ENCODE measurements at places on chromosomes 2 and 18.

GRCh38 chr2:180944372-180944771 is 36.0 kb upstream of the UBE2E3 start:
- DNase-seq = no peak

DNA sequence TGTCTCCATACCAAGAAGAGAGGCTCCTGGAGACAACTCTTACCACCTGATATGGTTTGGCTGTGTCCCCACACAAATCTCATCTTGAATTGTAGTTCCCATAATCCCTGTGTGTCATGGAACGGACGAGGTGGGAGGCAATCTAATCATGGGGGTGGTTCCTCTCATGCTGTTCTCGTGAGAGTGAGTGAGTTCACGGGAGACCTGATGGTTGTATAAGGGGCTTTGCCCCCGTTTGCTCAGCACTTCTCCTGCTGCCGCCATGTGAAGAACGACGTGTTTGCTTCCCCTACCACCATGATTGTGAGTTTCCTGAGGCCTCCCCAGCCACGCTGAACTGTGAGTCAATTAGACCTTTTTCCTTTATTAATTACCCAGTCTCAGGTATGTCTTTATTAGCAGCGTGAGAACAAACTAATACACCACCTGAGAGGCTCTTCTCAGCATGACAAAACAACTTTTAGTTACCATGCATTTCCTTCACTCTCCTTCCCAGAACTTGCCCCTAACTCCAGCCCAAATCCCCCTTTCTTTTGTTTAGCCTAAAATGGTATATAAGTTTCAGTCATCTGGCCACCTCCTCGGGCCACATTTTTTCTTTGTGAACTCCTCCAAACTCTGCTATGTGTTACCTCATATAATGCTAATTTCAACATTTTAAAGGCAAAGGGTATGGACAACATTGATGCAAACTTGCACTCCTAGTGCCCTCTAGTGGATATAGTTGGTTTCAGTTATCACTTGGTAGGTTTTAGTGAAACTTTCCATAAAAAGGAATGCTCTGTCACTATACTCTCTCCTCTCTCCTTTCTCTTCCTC is 58.6 kb upstream of the SLC25A52 start:
- DNase-seq = no peak

DNA sequence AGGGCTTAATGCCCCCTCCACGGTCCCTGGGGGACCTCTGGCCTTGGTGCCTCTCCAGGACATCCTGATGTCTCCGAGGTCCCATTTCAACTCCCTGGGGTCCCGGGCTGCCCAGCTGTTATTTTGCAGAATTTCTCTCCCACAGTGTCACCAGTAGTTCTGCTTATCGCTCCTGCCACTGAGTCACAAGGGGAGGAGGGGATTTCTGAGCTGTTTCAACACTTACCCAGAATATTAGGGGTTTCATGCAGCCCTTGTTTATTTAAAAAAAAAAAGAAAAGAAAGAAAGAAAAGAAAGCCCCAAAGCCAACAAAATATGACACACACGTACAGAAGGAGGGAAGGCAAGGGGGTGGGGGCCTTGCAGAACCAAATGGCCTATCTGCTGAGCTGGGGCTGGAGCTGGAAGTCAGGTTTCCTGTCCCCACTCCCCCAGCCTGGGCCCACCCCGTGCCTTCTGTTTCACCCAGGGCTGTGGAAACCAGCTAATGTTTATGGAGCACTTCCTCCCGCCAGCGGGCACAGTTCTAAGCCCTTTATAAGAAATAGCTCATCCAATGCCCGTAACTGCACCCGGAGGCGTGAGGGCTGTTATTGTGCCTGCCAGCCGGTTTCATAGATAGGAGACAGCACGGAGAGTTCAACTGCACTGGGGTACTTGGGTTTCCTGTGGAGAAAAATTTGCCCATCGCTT is 8.4 kb upstream of the ARID5A start:
- DNase-seq = no peak

DNA sequence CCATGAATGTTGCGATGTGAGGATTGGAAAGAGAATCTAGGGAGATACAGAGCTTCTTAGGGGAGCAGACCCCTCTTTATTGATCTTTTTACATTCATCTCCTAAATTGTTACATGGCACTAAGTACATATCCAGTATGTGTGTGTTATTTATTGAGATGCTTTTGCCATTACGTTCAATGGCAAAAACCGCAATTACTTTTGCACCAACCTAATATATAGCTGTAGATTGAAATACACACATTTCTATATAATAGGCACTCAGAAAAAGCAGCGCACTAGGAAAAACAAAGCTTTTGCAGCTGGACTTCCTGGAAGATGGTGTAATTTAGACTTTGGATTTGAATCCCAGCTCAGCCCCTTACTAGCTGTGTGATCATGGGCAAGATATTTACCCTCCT is 849.4 kb downstream of the SLC4A3 start:
- no peak for DNase-seq

GRCh38 chr2:222410534-222410933 is 13.8 kb upstream of the SGPP2 start:
- DNase-seq = no peak

DNA sequence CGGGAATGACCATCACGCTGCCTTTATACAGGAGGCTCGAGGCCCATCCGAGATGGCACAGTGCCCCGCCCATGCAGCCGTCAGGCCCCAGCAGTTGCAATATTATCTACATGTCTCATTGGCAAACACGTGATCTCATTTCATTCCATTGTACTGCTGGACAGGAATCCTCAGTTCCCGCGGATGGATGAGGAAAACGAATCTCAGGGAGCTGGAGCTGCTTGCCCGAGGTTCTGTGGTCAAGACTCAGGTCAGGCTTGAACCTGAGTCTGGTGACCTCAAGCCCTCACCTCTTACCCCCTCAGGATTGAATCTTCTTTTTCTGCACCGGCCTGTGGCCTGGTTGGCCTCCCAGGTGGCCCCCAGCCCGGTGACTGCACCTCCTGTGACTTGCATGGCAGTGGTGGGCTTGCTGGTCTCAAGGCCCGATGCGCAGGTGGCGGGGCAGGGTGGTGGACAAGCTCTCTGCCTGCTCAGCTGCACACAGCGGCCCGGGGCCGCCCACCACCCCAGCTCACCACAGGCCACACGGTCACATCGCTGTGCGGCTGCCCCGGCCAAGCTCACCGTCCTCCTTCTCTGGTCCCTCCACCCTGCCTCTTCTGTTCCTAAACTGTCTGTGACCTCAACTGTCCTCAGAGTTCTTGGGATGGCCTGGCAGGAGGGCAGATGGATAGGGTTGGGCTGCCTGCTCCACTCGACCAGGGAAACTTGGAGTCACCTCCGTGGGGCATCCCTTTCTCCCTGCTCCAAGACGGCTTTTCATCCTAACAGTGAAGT is 52.0 kb upstream of the HS6ST1 start:
- no peak for DNase-seq

GRCh38 chr2:16760426-16760825 is 94.8 kb upstream of the CYRIA start:
- no peak for DNase-seq

DNA sequence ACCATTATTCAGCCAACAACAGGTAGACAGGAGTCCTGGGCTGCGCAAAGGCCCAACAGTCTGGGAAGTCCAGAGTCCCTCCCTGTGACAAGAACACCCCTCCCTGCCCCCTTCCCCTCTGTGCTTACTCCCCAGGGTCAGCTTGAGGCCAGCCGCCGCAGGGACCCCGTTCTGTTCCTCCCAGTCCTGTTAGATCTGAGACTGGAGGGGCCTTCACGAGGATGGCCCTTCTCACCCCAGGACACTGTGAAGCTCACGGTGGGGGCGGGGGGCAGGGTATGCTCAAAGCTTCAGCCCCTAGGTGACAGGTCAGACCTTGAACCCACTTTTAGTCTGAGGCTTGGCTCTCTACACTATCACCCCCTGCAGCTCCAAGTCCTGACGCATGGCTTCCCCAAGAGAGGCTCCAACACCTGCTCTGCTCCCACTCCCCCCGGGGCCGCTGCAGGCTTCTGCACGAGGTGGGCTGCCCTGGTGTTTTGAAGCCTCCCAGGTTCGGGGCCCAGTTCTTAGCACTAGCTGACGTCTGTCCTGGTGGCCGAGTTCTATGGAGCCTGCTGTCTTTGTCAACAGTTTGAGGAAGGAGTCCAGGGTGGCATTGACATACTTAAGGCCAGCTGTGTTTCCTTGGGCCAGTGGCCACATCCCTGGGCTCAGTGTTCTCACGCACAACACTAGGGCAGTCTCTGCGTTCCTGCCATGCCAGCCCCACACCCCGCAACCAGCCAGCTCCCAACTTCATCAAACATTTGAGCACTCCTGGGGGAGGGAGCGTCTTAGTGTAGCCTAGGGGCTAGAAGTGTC is 37.2 kb upstream of the HPCAL1 start:
- DNase-seq = no peak

DNA sequence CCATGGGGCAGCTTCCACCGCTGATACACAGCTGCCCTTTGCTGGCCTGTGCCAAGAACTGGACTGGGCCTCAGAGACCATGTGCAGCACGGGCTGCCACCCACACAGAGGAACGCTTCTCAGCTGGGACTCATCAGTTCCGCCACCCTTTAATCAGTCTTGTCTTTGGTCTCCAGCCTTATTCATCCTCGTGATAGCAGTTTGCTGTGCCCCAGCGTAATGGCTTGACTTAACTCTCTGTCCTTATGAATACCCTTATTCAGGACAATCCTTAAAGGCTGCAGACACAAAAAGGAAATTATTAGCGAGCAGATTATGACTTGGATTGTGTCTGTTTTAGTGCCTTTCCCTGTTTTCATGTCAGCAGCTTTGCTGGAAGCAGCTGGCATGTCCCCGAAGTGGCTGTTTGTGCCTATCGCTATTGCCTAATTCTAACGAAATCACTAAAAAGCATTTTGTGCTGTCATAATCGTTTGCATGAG is 108.9 kb upstream of the DAPL1 start:
- DNase-seq = no peak

DNA sequence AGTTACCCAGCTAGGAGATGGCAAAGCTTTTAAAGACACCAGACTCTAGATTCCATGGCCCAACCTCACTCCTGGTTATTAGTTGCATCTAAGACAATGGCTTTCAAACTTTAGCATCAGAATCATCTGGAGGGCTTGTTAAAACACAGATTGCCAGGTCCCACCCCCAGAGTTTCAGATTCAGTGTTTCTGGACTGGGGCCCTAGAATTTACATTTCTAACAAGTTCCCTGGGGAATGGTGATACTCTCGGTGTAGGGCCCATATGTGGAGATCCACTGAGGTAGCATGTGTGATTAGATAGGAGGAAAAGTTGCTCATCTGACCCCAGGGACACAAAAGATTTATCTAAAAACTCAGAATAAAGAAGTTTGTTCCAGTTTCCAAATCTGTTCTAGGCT is 14.5 kb upstream of the TTR start:
- DNase-seq = no peak

GRCh38 chr18:25010623-25011374 is 341.2 kb downstream of the ZNF521 start:
- DNase-seq = no peak

GRCh38 chr18:63368611-63369010 is 1.6 kb upstream of the KDSR start:
- DNase-seq = no peak

DNA sequence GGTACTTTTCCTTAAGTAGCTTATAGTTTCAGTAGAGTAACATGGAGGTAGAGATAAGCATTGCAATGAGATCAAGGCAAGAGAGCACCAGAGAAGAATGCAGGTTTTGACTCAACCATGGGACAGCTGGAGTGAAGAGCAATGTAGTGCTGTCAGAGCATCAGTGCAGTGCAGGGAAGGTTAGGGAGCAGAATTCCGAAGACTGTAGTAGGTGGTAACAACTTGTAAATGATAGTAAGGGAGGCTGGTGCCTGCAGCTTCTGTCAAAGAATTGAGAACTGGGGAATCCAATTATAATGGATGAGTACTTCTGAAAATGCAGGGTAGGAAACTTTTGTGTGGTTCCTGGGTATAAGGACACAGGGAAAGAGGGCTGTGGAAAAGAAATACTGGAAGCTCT is 183.2 kb downstream of the KCNS3 start:
- no peak for DNase-seq

DNA sequence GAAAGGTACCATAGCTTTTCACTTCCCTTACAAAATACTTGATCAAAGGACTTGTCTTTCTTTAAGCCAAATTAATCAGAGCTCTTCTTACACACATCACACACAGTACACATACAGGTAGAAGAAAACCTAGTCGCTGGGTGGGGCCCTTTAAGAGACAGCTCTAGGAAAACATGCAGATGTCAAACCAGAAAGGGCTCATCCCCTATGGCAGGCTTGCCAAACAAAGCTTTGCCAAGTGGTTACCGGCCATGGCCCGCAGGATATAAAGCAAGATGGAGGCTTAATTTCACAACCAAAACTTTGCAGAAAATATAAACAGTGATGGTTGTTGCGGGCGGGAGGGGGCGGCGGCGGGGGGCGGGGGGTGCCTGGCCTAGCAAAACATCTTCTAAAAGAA is 2156.0 kb upstream of the PIK3C3 start:
- DNase-seq = no peak

GRCh38 chr2:232549655-232550353 is 553 bp downstream of the TIGD1 start:
- no peak for DNase-seq

GRCh38 chr2:84815146-84815545 is 65.7 kb downstream of the TRABD2A start:
- DNase-seq = no peak

- no peak for DNase-seq
Observed at GRCh38 chr2:86352727-86353221, 15.3 kb upstream of the REEP1 start.

DNA sequence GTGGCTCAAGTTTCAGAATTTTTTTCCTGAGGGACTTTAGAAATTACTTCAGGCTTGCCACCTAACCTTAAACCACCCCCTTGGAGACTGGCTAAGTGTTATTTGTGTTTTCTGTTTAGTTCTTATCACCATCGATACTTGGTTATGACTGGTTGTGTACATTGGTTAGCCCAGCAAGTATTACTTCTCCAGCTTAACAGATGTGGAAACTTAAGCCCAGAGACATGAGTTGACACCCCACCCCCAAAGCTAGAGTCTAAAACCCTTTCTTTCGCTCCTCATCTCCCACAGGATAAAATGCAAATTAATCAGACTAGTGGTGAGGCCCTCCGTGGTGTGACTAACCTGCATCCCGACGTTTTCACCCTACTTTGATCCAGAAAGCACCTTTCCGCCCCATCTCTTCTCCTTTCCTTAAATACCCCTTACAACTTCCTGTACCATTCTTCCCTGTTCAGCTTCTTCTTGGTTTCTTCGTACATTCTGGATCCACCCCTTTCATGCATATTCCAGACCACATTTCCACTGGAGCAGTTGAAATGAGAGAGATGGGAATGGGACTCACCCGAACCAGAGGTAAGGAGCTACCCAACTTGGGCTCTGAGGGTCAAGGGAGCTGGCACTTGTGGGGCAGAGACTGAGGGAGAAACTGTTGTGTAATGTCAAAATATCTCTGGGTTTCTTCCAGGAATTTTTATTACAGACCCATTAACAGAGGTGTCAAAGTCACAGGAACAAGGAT is 819 bp upstream of the MAP3K2 start:
- no peak for DNase-seq

- no peak for DNase-seq
Observed at GRCh38 chr2:221254299-221254698, 317.8 kb downstream of the EPHA4 start.

GRCh38 chr18:7452331-7452730 is 114.8 kb upstream of the PTPRM start:
- no peak for DNase-seq

Data from stimulated activated CD4-positive, alpha-beta T cell treated with anti-CD3 and anti-CD28 coated beads, Interleukin-15, amount 100 ng/mL, for 1 hour (primary cell).